ENCODE measurements at places on chromosomes 11 and 22. TPM values are rescaled to one million over a fixed set of nuclear protein-coding genes. Genes with fewer than 3 reads are reported as not detected.
A peak's percentile ranks its signal among the peaks of the same experiment; 100 is the strongest.

- no peaks in the 10 kb centered on the region for H3K36me3 ChIP-seq
- no peaks in the 10 kb centered on the region for H3K4me1 ChIP-seq
- no peaks in the 10 kb centered on the region for H3K27me3 ChIP-seq
- H3K4me3 ChIP-seq = no peak overlapping the region
Observed at GRCh38 chr11:58730507-58731089, 1.1 kb downstream of the GLYAT start.

DNA sequence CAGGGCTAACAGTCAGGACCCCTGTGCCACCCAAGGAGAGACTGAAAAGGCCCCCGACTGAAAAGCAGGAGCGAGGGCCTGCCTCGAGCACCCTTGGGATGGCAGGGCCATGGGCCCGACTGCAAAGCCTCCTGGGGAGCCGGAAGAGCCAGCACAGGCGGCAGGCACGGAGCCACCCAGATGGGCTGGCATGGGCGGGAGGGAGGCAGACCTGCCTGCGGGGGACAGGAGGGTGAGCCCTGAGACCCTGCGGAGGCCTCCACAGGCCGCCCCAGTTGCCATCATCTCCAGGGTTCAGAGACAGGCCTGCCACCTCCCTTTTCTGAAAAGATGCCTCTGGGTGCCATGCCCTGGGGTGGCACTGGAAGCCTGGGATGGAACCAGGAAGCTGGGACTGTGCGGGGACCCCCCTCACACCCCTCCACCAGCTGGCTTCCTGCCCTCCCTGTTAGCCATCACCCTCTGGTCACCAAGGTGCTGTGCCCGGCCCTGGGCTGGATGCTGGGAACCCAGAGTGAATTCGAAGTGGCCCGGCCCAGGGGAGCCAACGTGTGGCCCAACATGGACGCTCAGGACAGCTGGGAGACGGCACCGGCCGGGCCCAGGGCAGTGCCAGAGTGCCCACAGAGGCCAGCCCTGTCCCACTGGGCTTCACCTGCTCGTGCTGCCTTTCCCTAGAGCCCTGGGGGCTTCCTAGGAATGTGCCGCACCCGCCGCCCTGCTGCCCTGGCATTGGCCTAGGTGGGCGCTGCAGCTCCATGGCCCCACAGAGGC lies 13.8 kb downstream of the TSPAN32 start:
- peaks cover 8% of the 10 kb centered on the region for H3K4me1 ChIP-seq
- no peak overlapping the region for H3K27ac ChIP-seq
- H3K36me3 ChIP-seq = no peaks in the 10 kb centered on the region
- no peaks in the 10 kb centered on the region for H3K27me3 ChIP-seq
- DNase-seq = peak; percentile 65

DNA sequence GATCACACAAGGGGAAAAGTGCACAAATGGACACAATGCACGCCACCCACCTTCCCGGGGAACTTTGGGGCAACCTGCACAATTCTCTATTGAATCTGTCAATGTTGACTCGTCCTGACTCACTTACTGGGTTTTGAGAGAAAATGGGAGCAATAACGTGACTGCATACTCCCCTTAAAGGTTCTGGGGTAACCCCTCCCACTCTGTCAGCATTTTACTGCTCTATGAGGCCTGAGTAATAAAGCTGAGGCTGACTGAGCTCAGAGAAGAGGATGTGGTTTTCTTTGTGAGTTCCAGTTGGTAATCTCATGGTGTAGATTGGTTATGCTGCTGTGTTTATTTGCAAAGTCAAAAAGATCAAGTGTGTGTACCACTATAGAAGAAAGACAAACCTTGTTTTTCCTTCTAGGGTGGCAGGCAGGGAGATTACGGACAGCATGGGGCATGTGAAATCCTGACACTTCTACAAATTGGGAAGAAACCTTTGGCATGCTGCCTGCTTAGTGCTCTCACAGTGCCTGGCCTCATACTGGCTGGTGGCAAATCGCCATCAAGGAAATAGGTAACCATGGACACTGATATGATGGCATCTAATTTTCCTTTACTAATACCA lies 16.1 kb upstream of the APOA1 start:
- DNase-seq = no peak
- peaks cover 54% of the 10 kb centered on the region for H3K4me1 ChIP-seq
- no peaks in the 10 kb centered on the region for H3K27me3 ChIP-seq
- peaks cover 36% of the 10 kb centered on the region for H3K36me3 ChIP-seq

- no peaks in the 10 kb centered on the region for H3K27me3 ChIP-seq
- no peaks in the 10 kb centered on the region for H3K4me1 ChIP-seq
- H3K36me3 ChIP-seq = no peaks in the 10 kb centered on the region
- no peak overlapping the region for H3K4me3 ChIP-seq
Observed at GRCh38 chr22:48643066-48643731, 1184.5 kb downstream of the BRD1 start.

CASP12 gene
- total RNA-seq = 1.2 TPM

GRCh38 chr22:38298312-38299005 lies 18.8 kb downstream of the CSNK1E start:
- no peak overlapping the region for H3K27ac ChIP-seq
- H3K4me1 ChIP-seq = no peaks in the 10 kb centered on the region
- DNase-seq = no peak

- H3K4me1 ChIP-seq = no peaks in the 10 kb centered on the region
- H3K36me3 ChIP-seq = no peaks in the 10 kb centered on the region
- no peak overlapping the region for H3K27ac ChIP-seq
- no peaks in the 10 kb centered on the region for H3K27me3 ChIP-seq
- no peak overlapping the region for H3K4me3 ChIP-seq
Observed at GRCh38 chr11:116215471-116216113, 557.2 kb downstream of the BUD13 start.

CABP4 gene
- 2.0 TPM for total RNA-seq
